ENCODE measurements at places on chromosomes 1 and 21.

GRCh38 chr1:156973417-156973816 is 53.0 kb downstream of the LRRC71 start:
- DNase-seq: no peak

GRCh38 chr1:24966724-24967346 is 36.8 kb upstream of the RUNX3 start:
- peak; percentile 27 for DNase-seq

DNA sequence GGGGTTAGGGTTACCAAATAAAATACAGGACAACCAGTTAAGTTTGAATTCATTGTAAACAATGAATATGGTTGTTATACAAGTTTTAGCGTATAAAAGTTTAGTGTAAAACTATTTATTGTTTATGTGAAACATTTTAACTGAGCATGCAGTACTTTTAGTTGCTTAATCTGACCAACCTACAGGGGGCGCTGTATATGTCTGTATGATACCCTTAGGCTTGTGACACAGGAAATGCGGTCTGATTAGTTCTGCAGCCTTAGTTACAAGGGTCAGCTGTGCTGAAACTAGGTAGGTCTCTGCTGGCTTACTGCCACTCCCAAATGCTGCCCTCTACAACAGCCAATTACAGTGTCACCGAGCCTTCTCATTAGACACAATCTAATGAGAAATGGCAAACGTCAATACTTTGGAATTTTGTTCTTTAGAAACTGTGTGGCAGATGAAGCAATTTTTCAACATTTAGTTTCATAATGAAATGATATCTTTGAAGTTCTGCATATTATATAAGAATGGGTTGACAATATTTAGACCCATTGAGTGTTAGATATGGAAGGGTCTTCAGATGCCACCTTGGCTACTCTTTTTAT is 56.2 kb downstream of the NTNG1 start:
- no peak for DNase-seq

DNA sequence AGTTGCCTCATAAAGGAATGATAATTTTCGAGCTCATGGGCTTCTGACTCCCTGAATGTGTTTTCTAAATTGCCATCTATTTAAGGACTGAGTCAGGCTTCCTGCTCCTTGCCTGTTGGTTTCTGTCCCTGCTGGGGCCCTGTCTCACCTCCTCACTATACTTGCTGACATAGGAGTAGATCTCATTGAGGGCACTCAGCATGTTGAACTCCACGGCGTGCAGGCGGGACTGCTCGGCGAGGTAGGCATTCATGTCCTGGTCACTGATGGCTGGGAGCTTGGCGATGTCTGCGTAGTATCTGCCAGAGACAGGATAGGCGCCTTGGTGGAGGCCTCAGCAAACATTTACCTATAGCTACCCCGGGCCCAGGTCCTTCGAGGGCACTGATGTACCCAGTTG is 116.9 kb upstream of the CD34 start:
- no peak for DNase-seq

DNA sequence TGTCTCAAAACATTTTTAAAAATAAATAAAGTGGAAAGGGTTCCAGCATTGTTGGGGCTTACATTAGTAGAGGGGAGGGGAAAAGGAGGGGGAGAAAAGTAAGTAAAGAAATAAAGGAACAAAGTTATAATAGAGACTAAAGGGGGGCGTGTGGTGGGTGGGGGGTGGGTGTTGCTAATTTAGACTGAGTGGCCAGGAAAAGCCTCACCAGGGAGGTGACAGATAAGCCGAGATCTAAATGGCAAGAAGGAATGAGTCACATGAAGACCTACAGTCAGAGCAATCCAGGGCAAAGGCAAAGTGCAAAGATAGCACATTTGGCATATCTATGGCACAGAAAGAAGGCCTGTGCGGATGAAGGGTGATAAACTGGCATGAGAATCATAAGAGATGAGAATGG is 7.5 kb downstream of the MPL start:
- DNase-seq: no peak

DNA sequence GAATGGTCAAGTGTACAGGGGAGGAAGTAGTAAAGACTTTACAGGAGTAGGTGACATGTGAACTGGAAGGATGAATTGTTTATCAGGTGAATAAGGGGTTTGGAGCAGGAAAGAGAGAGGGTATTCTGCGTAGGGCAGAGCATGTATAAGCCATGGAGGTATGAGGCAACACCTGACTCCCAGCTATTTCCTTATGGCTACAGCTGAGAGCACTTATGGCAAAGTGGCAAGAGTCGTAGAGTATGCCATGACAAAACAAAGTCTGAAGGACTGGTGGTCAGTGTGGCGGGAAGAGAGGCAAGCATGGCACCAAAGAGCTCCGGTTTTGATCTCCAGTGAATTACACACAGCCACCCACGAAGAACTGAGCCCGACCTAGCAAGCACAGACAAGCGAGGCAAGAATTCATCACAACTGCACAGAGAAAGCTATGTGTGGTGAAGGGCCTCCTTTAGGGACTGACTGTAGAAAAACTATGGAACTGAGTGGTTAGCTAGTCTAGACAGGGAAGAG is 9.0 kb upstream of the ELOVL1 start:
- no peak for DNase-seq

DNA sequence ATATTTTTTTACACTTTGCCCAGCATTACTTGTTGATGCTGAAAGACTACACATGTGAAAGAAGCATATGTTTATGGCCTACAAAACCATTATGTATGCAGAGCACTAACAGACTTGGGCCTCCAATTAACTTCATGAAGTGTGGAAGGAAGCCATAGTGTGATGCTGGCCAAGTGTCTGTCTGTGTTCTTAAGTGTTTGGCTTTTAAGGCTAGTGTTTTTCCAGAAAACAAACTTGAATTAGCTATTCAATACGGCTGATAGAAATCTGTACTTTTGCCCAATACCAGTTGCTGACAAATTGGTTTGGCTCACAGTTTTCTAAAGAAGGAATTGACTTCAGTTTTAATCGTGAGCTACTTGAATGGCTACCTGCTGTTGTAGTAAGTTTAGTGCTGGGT is 136.1 kb downstream of the ADGRL2 start:
- no peak for DNase-seq

- DNase-seq: no peak
Observed at GRCh38 chr1:27862004-27862403, 10.3 kb upstream of the THEMIS2 start.

DNA sequence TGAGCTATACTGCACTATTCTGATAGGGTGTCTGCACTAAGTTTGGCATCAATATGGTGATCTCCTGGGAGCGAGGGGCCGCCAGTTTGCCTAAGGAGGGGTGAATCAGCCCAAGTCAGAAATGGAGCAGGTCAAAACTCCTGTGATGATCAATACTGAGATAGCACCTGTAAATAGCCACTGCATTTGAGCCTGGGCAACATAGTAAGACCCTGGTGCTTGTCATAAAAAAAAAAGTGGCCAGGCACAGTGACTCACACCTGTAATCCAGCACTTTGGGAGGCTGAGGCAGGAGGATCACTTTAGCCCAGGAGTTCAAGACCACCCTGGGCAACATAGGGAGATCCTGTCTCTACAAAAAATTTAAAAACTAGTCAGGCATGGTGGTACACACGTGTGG is 11.6 kb upstream of the ZDHHC18 start:
- no peak for DNase-seq

GRCh38 chr1:177307771-177308170 is 137.0 kb downstream of the BRINP2 start:
- no peak for DNase-seq

DNA sequence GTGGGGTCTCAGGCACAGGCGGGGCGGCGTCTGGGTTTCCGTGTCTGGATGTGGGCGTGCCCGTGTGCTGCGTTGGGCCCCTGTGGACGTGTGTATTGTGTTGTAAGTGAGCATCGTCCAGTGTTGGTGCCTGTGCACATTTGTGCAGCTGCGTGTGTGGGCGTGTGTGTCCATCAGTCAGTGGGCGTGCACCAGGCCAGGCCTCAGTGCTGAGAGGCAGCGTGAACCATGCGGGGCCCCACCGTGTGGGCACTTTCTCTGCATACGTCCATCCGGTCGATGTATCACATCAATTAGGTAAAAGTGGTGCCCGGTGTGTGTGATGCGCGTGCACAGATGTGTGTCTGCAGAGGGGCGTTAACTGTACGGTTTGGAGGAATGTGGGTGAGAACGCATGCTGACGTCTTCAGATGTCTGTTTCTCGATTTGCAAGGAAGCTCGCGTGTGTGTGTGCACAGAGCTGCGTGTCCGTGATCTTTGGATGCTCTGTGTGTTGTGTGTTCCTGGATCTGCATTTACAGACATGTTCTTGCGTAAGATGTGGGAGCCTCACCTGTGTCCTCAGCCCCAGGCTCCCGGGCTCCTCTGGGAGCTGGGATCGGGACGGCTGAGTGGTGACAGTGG is 24.6 kb downstream of the AGRN start:
- DNase-seq: no peak

- DNase-seq: no peak
Observed at GRCh38 chr1:241272828-241273227, 84.2 kb downstream of the RGS7 start.

DNA sequence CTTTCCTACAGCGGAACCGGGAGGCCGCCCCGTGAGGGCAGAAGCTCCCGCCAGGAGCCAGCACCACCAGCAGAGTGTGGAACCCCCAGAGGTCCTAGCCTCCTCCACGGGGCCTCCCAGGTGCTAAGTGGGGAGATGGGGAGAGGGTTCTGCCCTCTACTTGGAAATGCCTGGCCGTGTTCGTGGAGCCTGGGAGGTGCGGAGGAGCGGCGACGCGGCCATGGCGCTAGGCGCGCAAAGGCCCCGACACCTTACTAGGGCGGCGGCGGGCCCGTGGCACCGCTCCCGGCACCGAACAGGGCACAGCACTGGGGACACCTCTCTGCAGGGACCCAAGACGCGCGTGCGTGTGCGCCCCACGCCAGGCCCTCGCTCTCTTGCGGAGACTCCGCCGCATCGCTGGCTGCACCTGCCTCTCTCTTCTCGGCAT is 1.3 kb upstream of the CACNA1E start:
- DNase-seq: no peak

DNA sequence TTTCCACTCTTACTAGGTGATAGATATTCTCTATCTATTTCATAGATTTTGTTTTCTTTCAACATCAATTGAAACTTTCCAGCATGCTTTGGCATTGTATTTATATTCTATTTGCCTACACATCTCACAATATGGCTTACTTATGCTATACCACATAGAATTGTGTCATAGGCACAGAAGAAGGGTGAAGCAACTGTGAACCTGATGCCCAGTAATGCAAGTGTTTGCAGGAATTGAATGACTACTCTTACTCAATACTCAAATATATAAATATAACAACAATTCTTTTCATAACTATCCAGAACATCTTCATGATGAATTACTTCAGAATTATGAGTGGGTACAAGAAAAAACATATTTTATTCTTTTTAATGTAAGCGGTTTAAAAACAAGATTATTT is 165.9 kb downstream of the PTBP2 start:
- DNase-seq: no peak

DNA sequence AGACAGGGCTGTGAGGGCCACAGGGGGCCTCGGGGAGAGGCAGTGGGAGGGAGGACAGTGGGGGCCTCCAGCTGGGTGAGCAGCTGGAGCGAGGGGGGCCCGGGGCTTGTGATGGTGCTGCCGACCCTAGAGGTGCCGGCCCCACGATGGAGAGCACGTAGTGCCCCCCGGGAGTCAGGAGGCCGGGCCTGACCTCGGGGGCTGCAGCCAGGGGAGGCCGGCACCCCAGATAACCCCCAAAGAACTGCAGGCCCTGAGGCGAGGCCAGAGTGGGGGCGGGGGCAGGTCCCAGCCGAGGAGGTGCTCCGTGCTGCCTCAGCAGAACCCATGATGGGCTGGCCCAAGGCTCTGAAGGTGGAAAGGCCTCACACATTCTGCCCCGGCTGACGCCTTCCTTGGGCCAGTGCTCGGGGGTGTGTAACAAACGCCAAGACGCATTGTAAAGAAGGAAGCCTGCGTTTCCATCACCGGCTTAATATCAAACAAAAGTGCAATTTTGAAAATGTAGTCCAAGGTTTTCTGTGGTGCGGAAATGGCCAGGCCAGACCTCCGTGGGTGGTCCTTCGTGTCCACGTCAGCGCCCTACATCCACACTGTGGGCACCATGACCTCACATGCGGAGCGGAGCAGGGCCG is 55.2 kb downstream of the COL6A1 start:
- DNase-seq: no peak

DNA sequence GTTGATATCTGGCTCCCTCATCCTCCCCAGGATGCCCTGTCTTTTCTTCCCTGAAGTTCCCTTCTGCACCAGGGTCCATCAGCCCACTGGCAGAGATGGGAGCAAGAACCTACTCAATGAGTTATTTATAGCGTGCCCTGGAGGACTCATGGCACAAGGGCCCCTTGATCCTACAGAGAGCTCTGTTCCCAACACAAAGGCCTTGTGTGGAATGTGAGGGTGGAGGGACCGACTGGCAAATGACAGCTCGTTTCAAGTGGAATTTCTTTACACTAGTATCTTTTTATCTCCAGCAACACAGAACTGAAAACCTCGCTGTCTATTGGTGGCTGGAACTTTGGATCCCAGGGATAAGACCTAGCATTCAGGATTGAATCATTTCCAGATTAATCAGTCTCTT is 22.4 kb downstream of the CHI3L2 start:
- DNase-seq: no peak

DNA sequence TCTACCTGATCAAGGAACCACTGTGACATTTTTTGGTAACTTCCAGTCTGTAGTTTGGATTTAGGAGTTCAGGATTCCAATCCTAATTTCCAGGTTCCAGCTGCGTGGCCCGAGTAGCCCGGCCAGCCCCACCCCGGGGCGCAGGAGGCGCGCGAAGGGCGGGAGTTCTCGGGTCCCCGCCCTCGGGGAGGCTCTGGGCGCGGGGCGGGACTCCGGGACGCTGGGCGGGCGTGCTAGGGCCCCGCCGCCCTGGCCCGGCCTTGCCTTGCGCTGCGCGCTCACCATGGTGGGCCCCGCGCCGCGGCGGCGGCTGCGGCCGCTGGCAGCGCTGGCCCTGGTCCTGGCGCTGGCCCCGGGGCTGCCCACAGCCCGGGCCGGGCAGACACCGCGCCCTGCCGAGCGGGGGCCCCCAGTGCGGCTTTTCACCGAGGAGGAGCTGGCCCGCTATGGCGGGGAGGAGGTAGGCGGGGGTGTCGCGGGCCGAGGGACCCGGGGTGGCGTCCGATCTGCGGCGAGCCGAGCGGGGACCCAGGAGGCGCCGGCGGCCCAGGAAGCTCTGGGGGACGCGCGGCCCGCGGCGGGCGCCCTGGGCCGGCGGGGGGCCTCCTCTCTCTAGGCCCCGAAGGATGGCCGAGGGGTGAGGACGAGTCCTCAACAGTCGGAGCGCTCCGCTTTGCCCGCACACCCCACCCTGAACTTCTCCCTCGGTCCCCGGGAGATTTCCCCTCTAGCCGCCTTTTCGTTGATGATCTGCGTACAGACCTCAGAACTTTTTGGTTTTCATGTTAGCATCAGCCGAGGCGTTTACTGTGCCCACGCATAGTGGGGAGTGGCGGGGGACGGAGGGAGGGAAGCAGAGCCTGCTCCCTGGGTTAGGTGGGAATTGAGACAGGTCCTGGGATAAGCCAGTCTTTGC is at the start of gene NENF:
Gene NENF, plus strand, starts transcription at position 260 of the 916 bp plus-strand sequence. Its CDS starts 24 bp downstream, at position 284.
- peak; percentile 52 for DNase-seq

DNA sequence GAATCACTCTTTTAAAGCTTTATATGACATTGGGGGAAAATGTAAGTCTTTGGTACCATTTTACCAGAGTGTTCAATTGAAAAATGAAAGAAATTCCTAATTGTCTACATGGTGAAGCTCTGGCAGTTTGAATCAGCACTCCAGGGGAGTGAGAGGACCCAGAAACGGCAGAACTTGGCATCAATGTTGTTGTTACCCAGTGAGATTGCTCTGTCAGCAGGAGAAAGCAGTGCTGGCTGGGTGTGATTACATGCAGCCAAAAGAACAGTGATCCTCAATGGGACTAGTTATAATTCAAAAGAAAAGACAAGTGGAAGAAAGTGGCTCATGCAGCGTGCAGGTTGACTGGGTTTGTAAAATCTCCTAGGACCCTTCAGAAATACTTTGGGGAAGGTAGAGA is 206.4 kb downstream of the PTPRC start:
- DNase-seq: no peak

Measured in T follicular helper cell (primary cell).